ENCODE measurements at places on chromosomes 11 and 22. TPM values are rescaled to one million over a fixed set of nuclear protein-coding genes. Genes with fewer than 3 reads are reported as not detected.

- peaks cover 4% of the 10 kb centered on the region for H3K27me3 ChIP-seq
- H3K4me3 ChIP-seq: no peak overlapping the region
- no peaks in the 10 kb centered on the region for H3K36me3 ChIP-seq
- DNase-seq: no peak
- H3K4me1 ChIP-seq: no peaks in the 10 kb centered on the region
Observed at GRCh38 chr11:131511794-131512193, 141.4 kb downstream of the NTM start.

- no peaks in the 10 kb centered on the region for H3K4me1 ChIP-seq
- H3K27ac ChIP-seq: no peak overlapping the region
- no peak overlapping the region for H3K4me3 ChIP-seq
- H3K27me3 ChIP-seq: no peaks in the 10 kb centered on the region
Observed at GRCh38 chr11:133818302-133818701, 27.0 kb downstream of the SPATA19 start.

DNA sequence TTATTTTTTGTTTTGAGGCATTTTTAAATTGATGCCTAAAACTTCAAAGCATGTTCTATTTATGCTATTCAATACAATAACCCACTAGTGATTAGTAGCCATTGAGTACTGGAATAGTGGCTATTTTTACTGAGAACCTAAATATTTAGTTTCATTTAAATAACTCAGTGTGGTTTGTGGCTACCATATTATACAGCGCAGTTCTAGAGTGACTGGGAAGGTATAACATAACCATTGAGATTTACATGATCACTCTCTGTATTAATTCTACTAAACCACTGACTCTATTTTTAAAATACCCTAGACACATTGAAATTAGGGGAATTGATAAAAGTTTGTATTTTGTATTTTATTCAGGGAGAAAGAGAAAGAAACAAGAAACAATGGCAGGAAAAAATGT lies 441.2 kb downstream of the CNTN5 start:
- peaks cover 21% of the 10 kb centered on the region for H3K27me3 ChIP-seq
- no peak overlapping the region for H3K27ac ChIP-seq
- no peaks in the 10 kb centered on the region for H3K4me1 ChIP-seq
- no peaks in the 10 kb centered on the region for H3K36me3 ChIP-seq
- DNase-seq: no peak

The CDKN1C gene
- 19.2 TPM for total RNA-seq

GRCh38 chr11:120578596-120579154 lies 67.1 kb downstream of the GRIK4 start:
- H3K27ac ChIP-seq: no peak overlapping the region
- no peak overlapping the region for H3K4me3 ChIP-seq
- no peaks in the 10 kb centered on the region for H3K4me1 ChIP-seq
- H3K27me3 ChIP-seq: peaks cover 43% of the 10 kb centered on the region

GRCh38 chr11:69881467-69882269 lies 62.5 kb upstream of the FGF3 start:
- H3K27me3 ChIP-seq: peaks cover 4% of the 10 kb centered on the region
- H3K4me3 ChIP-seq: no peak overlapping the region
- H3K36me3 ChIP-seq: no peaks in the 10 kb centered on the region
- no peaks in the 10 kb centered on the region for H3K4me1 ChIP-seq
- no peak for DNase-seq

- H3K4me1 ChIP-seq: peaks cover 71% of the 10 kb centered on the region
- H3K36me3 ChIP-seq: no peaks in the 10 kb centered on the region
- no peak for DNase-seq
Observed at GRCh38 chr22:26887916-26888315, 230.5 kb downstream of the MIAT start.

DNA sequence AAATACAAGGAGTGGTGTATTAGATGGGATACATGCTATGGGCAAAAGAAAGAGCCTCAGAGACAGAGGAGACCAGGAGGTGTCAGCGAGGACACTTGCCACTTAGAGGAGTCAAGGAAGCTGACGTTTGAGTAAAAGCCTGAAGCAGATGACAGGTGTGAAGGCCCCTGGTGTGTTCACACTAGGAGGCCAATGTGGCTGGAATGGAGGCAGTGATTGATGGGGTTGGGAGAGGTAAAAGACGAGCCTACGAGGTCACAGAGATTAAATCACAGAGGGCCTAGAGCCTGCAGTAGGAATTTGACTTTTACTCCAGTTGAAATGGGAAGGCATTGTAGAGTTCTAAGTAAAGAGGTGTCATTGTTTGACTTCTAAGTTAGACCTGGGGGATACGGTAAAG lies 12.0 kb upstream of the GDPD5 start:
- H3K27me3 ChIP-seq: peaks cover 11% of the 10 kb centered on the region
- no peak overlapping the region for H3K4me3 ChIP-seq
- peaks cover 9% of the 10 kb centered on the region for H3K4me1 ChIP-seq
- no peak for DNase-seq

All from osteocyte (in vitro differentiated cells).